Activated CD8-positive, alpha-beta memory T cell treated with anti-CD3 and anti-CD28 coated beads for 1 hour (primary cell): ENCODE measurements at places on chromosomes 7 and 10.

GRCh38 chr7:92657391-92657790, 67.2 kb upstream of the FAM133B start:
- no peak for DNase-seq

GRCh38 chr10:34319197-34319846, 495.8 kb downstream of the PARD3 start:
- no peak for DNase-seq

DNA sequence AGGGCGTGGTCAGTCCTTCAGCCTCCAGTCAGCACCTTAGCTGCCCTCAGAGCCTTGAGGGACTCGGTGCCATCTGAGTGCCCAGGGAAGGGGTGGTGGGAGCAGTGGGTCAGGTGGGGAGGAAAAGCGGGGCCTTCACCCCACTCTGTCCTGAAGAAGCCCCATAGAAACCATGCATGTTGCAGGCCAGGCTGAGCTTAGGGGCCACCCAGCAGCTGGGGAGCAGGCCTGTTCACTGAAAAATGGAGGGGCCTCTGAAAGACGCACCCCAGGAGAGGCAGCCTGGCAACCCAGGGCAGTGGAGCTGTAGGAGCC, 144.3 kb downstream of the GRID1 start:
- no peak for DNase-seq

GRCh38 chr7:5439572-5440496, 16.2 kb upstream of the TNRC18 start:
- DNase-seq: no peak

DNA sequence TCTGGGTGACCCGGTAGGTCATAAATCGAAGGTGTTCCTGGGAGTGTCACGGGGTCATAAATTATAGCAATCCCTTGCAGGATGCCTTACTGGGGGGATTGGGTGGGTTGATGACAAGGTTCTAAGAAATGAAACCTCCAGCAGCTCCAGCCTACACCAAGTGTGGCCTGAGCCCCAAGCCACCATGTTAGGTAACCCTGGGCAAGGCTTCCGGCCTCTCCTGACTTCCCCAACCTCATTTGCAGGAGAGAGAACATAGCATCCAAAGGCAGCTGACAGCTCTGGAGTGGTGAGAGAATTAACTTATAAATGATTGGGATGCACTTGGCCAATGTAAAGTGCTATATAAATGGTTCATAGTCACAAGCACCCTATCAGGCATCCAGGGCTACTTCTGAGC, 52.8 kb upstream of the TMEM273 start:
- no peak for DNase-seq

- no peak for DNase-seq
These were observed 3.8 kb downstream of the LMTK2 start for GRCh38 chr7:98110249-98111022.

- DNase-seq: no peak
These were observed 67.3 kb downstream of the NRBF2 start for GRCh38 chr10:63200431-63200830.

- no peak for DNase-seq
These were observed 22.8 kb downstream of the CYP17A1 start for GRCh38 chr10:102814453-102814871.

DNA sequence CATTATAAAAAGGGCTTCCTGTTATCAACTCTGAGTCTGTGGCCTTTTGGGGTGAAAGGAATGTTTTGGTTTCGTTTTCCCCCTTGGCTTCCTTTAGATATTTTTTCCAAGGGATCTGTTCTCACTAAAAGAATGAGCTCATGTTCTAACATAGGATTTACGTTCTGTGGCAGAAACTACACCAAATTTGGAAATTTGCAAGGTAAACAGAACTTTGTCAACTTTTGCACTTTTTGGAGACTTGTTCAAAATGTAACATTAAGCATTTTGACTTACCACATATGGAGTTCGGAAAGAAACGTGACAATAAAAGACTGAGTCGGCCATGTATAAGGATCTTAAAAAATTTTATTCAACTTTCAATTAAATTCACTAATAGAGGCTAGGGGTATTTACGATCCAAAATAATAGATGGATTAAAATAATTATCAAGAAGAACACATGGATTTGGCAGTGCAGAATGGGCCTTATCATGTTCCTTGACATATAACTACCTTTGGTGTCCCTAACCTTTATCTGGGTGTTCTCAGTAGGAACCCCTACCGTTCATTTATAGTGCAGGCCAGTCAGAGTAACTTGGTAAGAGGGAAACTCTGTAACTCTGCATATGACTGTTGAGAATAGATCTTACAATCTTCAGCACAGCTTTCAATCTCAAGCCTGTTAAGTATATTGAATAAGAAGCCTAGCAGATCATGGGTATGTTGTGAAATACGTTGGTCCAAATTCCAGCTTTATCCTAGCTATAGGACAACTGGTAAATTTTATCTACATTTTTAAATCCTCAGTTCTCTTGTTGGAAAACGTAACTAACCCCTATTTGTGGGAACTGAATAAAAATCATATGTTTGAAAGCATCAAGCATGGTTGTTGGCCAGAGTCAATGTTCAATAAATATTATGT, 11.8 kb downstream of the CPED1 start:
- no peak for DNase-seq

DNA sequence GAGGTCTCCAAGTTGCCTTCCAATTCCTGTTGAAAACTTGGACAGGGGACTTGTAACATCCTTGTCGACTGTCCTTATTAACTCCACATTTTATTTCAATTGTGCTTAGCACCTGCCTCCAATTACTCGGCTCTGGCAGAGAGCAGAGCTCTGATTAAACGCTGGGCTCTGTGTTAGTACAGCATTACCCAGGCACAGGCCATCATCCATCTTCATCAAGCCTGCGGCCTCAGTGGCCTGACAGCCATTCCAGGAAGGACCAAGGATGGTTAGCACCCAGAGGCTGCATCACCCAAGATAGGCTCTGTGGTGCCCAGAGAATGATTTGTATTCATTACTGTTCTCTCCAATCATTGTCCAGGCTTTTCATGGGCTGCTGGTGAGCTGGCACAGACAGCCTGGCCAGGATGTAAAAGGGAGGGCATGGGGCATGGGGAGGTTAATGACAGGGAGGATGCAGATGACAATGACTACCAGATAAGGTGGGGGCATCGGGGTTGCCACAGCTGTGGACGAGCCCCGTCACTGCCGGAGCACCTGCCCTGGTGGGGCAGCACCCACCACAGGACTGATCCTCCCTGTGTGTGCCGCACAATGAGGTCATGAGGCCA, 123.3 kb downstream of the PTPN20 start:
- DNase-seq: no peak

DNA sequence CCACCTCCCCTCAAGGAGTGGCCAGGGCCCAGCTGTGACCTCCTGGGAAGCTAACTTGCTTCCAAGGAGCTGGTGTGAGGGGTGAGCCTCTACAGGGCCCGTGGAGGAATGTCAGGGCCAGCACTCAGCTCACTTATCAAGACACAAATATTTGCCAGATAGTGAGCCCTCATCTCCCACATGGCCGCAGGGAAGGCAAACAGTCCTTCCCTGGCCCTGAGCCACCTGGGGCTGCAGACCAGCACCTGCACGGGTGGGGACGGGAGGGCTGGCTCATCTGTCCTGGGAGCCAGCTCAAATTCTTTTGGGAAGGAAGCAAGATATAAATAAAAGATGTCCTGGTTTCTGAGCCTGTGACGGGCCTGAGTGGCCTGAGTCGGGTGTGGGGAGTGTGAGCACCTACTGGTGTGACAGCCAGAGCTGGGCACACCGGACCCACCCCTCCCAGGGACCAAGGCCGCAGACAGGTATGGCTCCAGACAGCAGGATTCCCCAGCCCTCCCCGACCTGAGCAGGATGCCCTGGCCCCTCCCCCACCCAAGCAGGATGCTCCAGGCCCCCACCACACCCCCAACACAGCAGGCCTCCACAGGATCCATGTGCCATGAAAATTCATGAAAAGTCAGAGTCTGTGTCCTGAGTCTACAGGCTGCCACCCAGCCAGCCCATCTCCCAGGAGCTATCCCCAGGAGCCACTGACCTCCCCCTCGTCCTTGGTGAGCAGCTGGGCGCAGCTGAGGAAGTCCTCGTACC, 148.0 kb downstream of the MAPK8 start:
- DNase-seq: no peak

- no peak for DNase-seq
These were observed 36.3 kb downstream of the ARID5B start for GRCh38 chr10:61937631-61938351.

GRCh38 chr10:86974484-86974883, 6.2 kb downstream of the ADIRF start:
- DNase-seq: no peak

DNA sequence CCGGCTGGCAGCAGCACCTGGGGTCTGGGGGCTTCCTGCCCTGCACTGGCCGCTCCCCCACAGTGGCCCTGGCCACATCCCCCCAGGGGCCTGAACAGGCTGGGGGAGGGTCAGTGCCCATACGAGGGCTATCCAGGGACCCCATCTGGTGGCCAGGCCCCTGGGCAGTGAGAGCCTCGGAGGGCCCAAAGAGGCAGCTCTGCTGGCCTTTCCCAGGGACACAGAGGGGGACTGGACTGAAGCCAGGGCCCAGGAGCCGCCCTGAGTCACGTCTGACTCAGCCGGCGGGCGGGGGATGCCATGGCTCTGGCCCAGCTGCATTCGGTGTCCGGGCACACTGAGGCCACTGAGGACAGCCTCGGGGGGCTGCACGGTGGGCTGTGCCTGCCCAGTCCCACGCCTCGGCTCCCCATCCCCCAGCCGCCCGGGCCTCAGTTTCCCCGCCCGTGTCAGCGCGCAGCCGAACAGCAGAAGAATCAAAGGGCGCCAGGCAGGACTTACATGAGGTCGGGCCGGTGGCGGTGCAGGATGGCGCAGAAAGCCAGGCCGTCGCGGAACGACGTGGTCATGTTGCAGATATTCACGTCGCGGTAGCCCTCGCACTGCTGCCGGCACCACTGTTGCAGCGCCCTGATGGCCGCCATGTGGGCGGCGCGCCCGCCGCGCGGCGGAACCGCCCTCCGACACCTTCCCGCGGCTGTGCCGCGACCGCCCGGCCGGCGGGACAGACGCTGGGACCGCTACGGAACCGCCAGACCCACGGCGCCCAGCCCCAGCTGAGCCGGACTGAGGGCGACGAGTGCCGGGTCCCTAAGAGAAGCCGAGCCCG, at the start of gene MICALL2:
MICALL2 (minus strand) TSS at position 788 of the 829 bp plus-strand sequence; CDS start at position 644, 144 bp downstream.
- DNase-seq: no peak

DNA sequence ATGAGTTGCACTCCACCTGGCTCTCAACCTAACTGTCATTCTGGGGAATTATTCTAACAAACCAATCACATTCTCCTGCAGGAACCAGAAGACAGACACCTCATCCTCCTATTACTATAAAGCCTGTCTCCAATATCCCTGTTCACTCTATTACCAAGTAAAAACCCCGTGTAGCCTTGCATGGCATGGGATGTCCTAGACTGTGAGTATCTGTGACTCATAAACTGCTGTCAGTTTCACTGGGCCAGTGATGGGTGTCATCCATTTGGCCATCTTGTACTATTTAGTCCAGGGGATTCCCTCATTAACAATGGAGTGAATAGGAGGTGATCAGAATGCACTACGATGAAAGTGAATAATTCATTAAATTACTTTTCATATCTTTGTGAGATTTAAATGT, 608.7 kb downstream of the DNAJB9 start:
- DNase-seq: no peak

- DNase-seq: no peak
These were observed 50.9 kb downstream of the DGKB start for GRCh38 chr7:14851610-14852009.

DNA sequence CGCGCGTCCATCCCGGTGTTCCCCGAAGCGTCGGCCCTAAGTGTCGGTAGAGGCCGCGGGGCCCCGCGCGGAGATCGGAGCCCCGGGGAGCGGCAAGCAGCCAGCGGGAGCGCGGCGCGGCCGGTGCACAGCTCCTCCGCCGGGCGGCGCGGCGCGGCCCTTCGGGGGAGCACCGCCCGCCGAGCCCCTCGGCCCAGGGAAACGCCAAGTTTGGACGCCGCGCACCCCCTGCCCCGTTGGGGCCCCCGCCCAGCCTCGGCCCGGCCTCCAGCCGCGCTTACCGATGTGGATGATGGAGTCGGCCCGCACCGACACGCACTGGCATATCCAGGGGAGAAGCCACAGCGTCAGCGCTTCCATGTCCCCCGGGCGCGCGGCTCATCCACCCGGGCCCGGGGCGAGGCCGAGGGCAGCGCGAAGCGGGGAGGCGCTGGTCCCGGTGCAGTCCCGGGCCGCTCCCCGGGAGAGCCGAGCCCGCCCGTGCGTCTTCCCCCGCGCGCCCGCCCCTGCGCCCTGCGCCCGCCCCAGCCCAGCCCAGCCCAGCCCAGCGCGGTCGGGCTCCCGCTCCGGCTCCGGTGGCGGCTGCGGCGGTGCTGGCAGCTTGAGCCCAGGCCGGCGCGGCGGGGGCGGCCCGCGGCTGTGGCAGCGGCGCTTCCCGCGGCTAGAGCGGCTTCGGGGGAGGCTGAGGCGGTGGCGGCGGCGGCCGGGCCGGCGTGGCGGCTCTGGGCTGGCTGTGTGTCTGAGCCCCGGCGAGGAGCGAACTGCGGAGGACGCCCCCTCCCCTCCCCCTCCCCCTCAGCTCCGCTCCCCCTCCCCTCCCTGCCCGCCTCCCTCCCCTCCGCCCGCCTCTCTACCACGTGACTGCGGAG, at the start of gene GRID1:
GRID1 (minus strand) TSS at position 763 of the 869 bp plus-strand sequence.
- DNase-seq: no peak

GRCh38 chr10:10096296-10096695, 921.4 kb upstream of the CELF2 start:
- DNase-seq: no peak

DNA sequence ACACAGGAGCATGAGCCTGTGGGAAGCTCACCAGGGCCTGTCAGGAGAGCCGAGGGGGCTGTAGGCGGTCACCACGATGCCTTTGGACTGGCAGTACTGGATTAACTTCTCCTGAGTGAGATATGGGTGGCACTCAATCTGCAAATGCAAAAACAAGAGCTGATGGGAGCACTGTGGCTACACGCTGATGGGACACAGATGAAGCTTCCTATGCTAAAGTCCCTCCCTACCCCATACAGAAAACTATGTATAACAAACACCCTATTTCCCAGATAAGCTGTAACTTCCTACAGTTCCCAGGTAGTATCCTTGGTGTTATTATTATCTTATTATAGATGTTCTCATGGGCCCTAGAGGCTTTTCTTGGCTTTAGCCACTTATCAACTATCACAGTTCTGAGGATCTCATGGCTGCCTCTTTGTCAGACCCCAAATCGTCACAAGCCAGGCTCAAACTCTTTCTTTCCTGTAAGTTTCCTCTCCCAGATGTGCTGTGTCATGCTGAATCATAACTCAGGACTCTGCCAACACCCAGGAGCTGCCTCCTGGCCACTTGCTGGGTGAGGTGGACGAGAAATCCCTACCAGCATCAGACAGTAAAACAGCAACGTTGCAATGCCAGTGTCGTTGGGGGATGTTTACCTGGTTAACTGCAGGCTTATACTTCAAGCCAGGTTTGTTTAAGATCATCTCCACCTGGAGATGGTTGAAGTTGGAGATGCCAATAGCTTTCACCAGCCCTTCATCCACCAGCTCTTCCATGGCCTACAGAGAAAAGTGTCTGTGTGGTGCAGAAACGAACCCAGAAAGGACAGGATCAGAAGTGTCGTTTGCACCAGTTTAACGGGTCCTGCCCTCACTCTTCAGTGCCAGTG, 10.3 kb downstream of the AKR1B1 start:
- DNase-seq: no peak

GRCh38 chr7:142405122-142405765, 147.4 kb upstream of the PRSS58 start:
- DNase-seq: no peak

GRCh38 chr7:158957921-158958491, 101.6 kb downstream of the DYNC2I1 start:
- no peak for DNase-seq
